Aorta (tissue), 5 donors: ENCODE measurements at places on chromosomes 1 and 21. TPM values are rescaled to one million over a fixed set of nuclear protein-coding genes. Genes with fewer than 3 reads are reported as not detected.

DNA sequence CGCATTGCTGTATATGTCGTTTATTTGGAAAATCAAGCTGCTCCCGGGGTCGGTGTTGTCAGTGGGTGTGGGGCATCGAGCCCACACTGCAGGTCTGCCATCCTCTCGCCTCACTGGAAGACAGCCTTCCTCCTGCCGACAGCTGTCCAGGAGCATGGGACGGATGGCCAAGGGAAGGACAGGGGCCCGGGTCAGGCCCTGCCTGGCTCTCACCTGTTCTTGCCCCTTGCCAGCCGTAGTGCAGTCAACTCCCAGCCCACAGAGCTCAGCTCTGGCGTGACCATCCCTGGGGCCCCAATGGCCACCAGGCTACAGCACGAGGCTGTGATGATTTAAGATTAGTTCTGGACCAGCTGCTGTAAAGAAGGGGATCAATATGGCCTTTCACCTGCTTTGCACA lies 86.9 kb upstream of the ACTL8 start:
- no peaks in the 10 kb centered on the region for H3K36me3 ChIP-seq
- no peak overlapping the region for H3K4me3 ChIP-seq
- H3K27ac ChIP-seq, result no peak overlapping the region
- H3K27me3 ChIP-seq, result no peaks in the 10 kb centered on the region
- no peak for DNase-seq

GRCh38 chr1:113320972-113321680 lies 69.2 kb upstream of the MAGI3 start:
- no peaks in the 10 kb centered on the region for H3K36me3 ChIP-seq
- H3K27ac ChIP-seq, result no peak overlapping the region
- no peaks in the 10 kb centered on the region for H3K4me1 ChIP-seq
- no peak for DNase-seq

Gene RORC
- 0.10 TPM for polyA plus RNA-seq

DNA sequence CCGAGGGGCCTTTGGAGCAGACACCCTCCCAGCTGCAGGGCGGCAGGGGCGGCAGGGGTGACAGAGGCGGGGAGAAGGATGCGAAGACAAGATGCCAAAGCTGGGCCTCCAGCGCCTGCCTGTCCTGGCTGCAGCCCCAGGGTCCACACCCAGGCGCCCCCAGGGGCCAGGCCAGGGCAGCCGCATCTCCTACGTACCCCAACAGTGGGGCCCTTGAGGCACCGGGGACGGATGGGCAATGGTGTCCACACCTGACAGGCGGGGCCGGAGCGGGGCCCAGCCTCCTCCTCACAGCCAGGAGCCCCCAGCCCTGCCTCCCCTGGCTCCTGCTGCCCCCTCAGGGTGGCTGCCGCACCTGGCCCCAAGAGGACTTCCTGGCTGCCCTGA lies 7.2 kb downstream of the B3GALT6 start:
- H3K4me1 ChIP-seq, result no peaks in the 10 kb centered on the region
- H3K4me3 ChIP-seq, result no peak overlapping the region
- no peak overlapping the region for H3K27ac ChIP-seq
- no peaks in the 10 kb centered on the region for H3K36me3 ChIP-seq
- no peak for DNase-seq
- H3K27me3 ChIP-seq, result no peaks in the 10 kb centered on the region

GRCh38 chr21:42561762-42562650 lies 48.4 kb downstream of the SLC37A1 start:
- no peaks in the 10 kb centered on the region for H3K27me3 ChIP-seq
- no peak overlapping the region for H3K4me3 ChIP-seq
- H3K36me3 ChIP-seq, result no peaks in the 10 kb centered on the region

Gene OR2T29
- polyA plus RNA-seq, result not detected

- no peaks in the 10 kb centered on the region for H3K36me3 ChIP-seq
- no peak for DNase-seq
- no peaks in the 10 kb centered on the region for H3K4me1 ChIP-seq
- H3K4me3 ChIP-seq, result no peak overlapping the region
- no peak overlapping the region for H3K27ac ChIP-seq
Measured at GRCh38 chr21:31185663-31186062, 147.4 kb upstream of the KRTAP19-8 start.

Gene TRAF3IP3
- 0.88 TPM for polyA plus RNA-seq

DNA sequence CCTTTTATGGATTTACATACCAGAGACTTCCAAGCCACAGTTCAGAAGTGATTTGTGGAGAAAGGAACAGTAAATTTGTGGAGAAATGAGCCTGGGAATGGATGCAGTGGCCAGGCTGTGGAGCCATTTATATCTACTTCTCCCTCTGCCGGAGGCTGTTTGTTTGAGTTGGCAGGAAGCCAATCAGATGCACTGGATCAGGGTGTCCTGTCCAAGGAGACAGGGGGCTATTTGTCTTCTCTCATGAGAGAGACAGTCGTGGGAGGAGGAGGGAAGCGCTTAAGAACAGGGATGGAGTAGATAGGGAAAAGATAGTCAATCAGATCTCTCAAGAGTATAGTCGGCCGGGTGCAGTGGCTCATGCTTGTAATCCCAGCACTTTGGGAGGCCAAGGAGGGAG lies 2.8 kb upstream of the HAPLN2 start:
- no peak overlapping the region for H3K27ac ChIP-seq
- no peak overlapping the region for H3K4me3 ChIP-seq
- no peaks in the 10 kb centered on the region for H3K4me1 ChIP-seq

DNA sequence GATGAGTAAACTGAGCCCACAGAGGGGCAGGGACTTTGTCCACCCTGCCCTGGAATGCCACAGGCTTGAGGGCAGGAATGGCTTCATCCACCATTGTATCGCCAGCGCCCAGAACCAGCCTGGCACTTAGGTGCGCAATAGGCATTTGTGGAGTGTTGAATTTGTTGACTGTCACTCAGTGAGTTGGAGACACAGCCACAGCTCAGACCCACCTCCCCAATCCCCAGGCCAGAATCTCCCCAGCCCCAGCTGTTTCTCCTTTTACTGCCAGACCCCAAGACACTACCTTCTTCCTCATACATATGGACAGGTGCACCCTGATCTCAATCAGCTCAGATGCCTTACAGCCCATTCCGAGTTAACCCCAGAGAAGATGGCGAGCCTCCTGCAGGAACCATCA lies 674.5 kb downstream of the MATN1 start:
- no peak for DNase-seq
- H3K27ac ChIP-seq, result no peak overlapping the region
- no peaks in the 10 kb centered on the region for H3K36me3 ChIP-seq
- H3K4me3 ChIP-seq, result no peak overlapping the region
- H3K4me1 ChIP-seq, result no peaks in the 10 kb centered on the region

DNA sequence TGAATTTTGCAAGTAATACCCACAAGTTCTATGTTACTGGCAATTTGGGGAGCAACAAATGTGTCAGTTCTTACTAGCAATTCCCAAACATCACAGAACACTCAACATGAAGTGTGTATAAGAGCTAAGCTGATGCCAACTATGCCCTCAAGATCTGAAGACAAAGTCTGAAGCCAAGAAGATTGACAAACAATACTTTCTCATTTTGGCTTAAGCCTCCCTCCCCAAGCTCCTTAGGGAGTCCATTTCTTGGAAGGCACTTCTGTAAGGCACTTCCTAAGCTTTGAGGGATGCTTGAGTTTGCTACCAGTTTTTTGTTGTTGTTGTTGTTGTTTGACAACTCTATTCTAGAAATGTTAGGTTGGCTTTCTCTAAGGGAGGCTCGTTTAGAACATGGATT lies 154.4 kb upstream of the ZNF644 start:
- H3K27ac ChIP-seq, result no peak overlapping the region
- no peaks in the 10 kb centered on the region for H3K27me3 ChIP-seq
- H3K4me1 ChIP-seq, result no peaks in the 10 kb centered on the region
- no peaks in the 10 kb centered on the region for H3K36me3 ChIP-seq

Gene HES2
- polyA plus RNA-seq, result 1.4 TPM

- no peak for DNase-seq
- H3K4me1 ChIP-seq, result no peaks in the 10 kb centered on the region
- H3K27ac ChIP-seq, result no peak overlapping the region
- H3K27me3 ChIP-seq, result no peaks in the 10 kb centered on the region
Measured at GRCh38 chr1:193707271-193708021, 521.0 kb upstream of the B3GALT2 start.
